GM12891 (cell line): ENCODE measurements at places on chromosomes 4 and X.
A peak's percentile ranks its signal among the peaks of the same experiment; 100 is the strongest.

DNA sequence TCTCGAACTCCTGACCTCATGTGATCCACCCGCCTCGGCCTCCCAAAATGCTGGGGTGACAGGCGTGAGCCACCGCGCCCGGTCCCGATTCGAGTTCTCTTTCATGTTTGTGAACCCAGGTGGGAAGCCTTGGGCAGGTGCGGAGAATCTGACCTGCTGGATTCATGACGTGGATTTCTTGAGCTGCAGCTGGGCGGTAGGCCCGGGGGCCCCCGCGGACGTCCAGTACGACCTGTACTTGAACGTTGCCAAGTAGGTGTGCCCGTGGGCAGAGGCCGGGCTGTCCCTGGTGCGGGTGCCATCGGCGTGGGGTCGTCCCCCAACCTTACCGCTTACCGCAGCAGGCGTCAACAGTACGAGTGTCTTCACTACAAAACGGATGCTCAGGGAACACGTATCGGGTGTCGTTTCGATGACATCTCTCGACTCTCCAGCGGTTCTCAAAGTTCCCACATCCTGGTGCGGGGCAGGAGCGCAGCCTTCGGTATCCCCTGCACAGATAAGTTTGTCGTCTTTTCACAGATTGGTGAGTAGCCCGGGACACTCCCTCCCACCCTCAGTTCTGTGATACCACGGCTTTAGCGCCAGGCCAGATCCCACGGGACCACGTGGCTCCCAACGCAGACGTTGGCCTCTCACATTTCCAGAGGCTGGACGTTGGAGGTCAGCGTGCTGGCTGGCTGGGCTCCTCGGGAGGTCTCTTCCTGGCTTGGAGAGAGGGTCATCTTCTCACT lies 15.6 kb downstream of the IL3RA start:
- DNase-seq = no peak

DNA sequence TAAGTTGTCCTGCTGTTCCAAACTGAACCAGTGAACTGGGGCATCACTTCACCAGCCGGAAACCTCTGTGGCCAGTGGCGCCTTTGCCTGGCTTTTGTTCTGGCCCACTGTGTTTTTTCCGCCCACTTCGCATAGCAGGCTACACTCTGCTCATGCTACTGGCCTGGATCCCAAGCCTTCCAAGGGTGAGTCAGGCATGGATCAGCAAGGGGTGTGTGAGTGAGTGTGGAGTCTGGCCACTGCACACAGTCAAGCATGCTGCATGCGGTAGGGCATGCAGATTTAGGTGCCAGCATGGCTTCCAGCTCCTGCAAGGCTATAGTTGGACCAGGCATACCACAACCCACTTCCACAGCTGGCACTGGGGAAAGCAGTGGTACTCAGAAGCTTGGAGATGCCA lies 1967.9 kb downstream of the C4orf33 start:
- no peak for DNase-seq

DNA sequence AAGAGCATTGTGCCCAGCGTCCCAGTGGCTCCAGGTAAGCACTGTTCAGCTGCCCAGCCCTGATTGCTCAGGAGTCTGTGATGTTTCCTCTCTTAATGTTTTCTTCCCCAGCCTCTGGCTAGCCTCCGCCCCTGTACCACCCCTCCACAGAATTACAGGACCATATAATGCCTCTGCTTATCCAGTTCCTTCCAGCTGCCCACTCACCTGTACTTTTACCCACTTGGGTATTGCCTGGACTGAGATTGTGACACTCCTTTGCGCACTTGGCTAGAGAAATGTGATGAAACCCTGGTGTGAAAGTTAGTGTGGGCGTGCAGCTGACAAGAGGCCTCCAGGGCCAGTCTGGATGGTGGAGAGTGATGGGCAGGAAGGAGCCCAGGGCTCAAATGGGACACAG lies at the start of gene AWAT2:
Gene AWAT2 (minus strand): TSS at position 14 of the 400 bp plus-strand sequence. CDS start 6 bp downstream, at position 8.
- DNase-seq = no peak

GRCh38 chr4:71232846-71233245 lies 106.0 kb upstream of the SLC4A4 start:
- no peak for DNase-seq

- peak; percentile 22 for DNase-seq
Measured at GRCh38 chr4:94621491-94622080, 136.2 kb upstream of the BMPR1B start.
